Activated gamma-delta T cell treated with Interleukin-2 at 50 U/mL for 16 hours (primary cell): ENCODE measurements at places on chromosomes 11 and 22.

DNA sequence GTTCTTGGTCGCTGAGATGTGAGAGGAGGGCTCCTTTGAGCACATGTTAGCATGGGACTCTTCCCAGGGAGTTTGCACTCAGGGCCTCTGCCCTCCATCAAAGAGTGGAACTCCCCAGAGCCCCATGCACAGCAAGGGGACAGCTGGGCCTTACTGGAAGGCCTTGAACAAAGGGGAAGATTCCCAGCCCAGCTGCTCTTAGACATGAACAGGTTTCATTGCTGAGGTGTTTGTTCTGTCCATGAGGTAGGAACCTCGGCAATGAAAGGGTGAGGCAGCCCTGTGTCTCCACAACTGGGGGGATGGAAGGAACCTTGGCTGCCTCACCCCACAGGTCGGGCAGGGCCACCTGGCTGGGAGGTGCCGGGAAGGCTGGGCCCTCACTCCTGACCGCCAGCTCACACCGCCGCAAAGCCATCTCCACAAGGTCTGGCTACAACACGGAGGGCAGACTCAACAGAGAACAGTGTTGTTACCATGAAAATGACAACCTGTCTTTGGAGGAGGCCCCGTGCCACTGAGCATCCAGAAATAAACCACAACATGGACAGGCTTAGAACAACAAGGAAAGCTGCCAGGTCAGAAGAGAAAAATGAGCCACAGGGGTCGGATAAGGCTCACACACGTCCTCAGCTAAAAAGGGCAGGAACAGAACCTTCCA is 3.2 kb downstream of the DERL3 start:
- DNase-seq: no peak

GRCh38 chr11:134622458-134622857 is 210.4 kb upstream of the B3GAT1 start:
- no peak for DNase-seq

DNA sequence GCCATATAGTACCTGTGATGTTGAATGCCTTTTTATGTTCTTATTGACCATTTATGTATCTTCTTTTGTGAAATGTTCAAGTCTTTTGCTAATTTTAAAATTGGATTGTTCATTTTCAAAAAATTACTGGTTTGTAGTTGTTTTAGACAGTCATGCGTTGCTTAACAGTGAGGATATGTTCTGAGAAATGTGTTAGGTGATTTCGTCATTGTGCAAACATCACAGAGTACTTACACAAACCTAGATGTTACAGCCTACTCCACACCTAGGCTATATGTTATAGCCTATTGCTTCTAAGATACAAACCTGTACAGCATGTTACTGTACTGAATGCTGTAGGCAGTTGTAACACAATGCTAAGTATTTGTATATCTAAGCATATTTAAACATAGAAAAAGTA is 32.5 kb downstream of the PDE3B start:
- DNase-seq: no peak

GRCh38 chr11:59678118-59678812 is 9.4 kb upstream of the PATL1 start:
- no peak for DNase-seq

DNA sequence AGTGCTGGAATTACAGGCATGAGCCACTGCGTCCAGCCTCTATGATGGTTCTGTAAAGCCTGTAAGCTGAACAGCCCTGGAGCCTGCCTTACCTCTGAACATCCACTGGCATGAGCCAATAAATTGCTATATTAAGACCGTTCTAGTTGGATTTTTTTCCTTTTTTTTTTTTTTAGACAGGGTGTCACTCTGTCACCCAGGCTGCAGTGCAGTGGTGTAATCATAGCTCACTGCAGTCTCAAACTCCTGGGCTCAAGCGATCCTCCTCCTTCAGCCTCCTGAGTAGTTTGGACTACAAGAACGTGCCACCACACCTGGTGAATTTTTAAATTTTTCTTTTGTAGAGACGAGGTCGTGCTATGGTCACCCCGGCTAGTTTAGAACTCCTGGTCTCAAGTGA is 26.2 kb upstream of the CLDN5 start:
- DNase-seq: no peak

DNA sequence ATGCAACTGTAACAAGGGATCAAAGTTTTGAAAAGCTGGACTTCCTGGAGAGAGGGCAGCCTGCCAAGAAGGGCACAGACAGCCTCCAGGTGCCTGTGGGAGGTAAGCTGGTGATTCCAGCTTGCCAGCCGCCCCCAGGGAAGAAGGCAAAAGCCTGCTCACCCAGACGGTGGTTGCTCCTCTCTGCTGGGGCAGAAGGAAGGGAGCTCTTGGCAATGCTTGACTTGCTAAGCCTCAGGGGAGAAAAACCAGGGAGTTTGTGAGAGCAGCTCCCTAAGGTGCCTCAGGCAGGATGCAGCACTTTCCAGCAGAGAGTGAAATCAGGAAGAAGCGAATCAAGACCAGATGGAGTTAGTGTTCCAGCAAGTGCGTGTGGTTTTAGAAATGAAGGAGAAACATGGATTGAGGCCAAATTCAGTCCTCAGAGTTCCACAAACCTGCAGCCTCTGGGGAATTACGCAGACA is 553.6 kb downstream of the BUD13 start:
- DNase-seq: no peak

- peak; percentile 46 for DNase-seq
Measured at GRCh38 chr11:9601037-9601875, 27.8 kb downstream of the WEE1 start.

- no peak for DNase-seq
Measured at GRCh38 chr11:43989162-43989981, 46.9 kb downstream of the C11orf96 start.

DNA sequence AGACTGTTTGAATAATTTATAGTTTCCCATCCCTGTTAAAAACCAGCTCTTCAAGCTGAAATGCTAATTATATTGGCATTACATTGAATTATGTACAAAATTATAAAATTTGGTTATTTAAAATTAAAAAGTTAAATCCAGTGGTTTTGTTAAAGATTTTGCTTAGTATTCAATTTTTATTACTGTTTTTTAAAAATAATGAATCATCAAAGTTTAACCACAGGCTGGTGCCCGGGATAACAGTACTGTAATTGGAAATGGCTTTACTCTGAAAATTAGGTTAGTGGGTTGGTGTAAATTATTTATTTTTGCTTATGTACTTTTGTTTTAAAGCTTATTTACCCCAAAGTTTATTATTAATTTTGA is 45.4 kb upstream of the WEE1 start:
- DNase-seq: no peak

GRCh38 chr11:36558571-36559413 is 9.0 kb upstream of the RAG1 start:
- no peak for DNase-seq

- no peak for DNase-seq
Measured at GRCh38 chr11:109853156-109853776, 239.9 kb upstream of the ZC3H12C start.
